ENCODE measurements at places on chromosomes 5 and 9.

GRCh38 chr5:178107756-178108310 is 5.5 kb upstream of the N4BP3 start:
- no peaks in the 10 kb centered on the region for H3K36me3 ChIP-seq
- H3K4me1 ChIP-seq = no peaks in the 10 kb centered on the region
- no peak for DNase-seq
- H3K4me3 ChIP-seq = no peak overlapping the region
- no peaks in the 10 kb centered on the region for H3K27me3 ChIP-seq

GRCh38 chr9:134793288-134794188 is 87.1 kb upstream of the FCN2 start:
- DNase-seq = no peak
- H3K27ac ChIP-seq = no peak overlapping the region
- no peaks in the 10 kb centered on the region for H3K4me1 ChIP-seq
- no peak overlapping the region for H3K4me3 ChIP-seq
- no peaks in the 10 kb centered on the region for H3K36me3 ChIP-seq

DNA sequence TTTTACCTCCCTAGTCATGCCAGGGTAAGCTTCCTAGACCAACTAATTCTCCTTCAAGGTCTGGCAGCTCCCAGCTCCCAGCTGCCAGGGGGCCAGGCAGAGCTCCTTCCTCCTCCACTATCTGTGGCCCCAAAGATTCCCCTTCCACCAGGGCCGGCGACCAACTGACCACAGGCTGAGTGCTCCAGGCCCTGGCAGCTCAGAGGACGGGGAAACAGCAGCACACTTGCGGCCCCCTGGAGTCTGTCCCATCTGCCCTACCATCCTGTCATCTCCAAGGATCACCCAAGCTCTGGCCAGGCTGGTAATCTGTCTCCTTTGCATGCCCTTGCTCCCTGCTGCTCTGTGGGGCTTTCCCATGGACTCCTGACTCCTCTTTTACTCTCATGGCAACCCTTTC is 31.2 kb upstream of the BASP1 start:
- H3K4me1 ChIP-seq = peaks cover 23% of the 10 kb centered on the region
- H3K27ac ChIP-seq = no peak overlapping the region
- H3K36me3 ChIP-seq = no peaks in the 10 kb centered on the region
- DNase-seq = no peak
- H3K4me3 ChIP-seq = no peak overlapping the region

- no peak overlapping the region for H3K27ac ChIP-seq
- H3K4me3 ChIP-seq = no peak overlapping the region
- DNase-seq = no peak
- H3K27me3 ChIP-seq = peaks cover 62% of the 10 kb centered on the region
Observed at GRCh38 chr9:34591917-34592866, 2.7 kb upstream of the CNTFR start.

DNA sequence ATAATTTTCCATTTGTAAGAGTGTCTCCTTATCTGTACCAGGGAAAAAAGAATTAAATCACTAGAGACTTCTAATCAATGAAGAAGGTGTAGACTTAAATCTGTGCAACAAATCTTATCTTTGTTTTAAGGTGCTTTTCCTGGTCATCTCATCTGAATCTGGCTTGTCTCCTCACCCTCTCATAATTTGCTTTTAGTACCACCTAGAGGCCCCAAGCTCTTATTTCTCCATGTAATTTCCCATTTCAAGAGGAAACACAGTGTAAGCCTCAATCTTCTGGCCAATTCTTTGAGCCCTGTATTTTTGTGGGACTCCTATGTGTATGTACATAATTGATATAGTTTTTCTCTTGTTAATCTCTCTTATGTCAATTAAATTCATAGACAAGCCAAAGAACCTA is 1975.3 kb upstream of the CDH6 start:
- no peak for DNase-seq
- H3K36me3 ChIP-seq = no peaks in the 10 kb centered on the region
- H3K27ac ChIP-seq = no peak overlapping the region
- no peaks in the 10 kb centered on the region for H3K4me1 ChIP-seq

DNA sequence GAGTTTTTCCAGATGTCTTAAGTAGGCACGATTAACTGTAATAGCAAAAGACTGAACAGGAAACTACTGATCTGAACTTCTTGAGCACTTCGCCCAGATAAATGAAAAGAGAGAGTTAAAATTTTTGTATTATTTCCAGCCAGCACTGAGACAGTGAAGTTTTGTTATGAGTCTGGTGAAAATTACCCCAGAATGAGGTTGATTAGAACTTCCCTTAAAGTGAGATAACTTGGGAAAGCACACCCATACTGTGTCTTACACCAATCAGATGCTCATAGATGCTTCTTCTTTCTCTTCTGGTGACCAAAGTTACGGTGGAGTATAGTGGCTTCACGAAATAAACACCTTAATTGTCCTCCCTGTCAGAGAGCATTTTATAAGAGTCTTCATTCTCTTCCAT is 131.8 kb upstream of the SLC12A2 start:
- no peak overlapping the region for H3K4me3 ChIP-seq
- no peaks in the 10 kb centered on the region for H3K27me3 ChIP-seq
- no peak overlapping the region for H3K27ac ChIP-seq
- H3K4me1 ChIP-seq = no peaks in the 10 kb centered on the region
- no peaks in the 10 kb centered on the region for H3K36me3 ChIP-seq
- DNase-seq = no peak

DNA sequence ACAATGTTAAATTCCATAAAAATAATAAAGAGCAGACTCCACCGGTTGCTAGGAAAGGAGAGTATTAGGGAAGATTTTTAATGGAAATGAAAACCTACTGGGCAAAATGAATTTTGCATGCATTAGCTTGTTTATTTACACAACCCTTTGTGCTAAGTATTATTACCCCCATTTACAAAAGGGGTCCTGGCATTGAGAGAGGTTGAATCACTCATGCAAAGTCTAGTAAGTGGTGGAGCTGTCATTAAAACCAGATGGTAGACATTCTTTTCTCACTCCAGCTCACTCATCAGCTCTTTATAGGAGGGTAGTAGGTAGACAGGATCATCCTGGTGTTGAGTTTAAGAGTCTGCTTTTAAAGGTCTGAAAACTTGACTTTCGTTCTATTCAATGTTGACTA is 395.1 kb downstream of the PLK2 start:
- no peaks in the 10 kb centered on the region for H3K4me1 ChIP-seq
- H3K27ac ChIP-seq = no peak overlapping the region
- no peaks in the 10 kb centered on the region for H3K36me3 ChIP-seq

DNA sequence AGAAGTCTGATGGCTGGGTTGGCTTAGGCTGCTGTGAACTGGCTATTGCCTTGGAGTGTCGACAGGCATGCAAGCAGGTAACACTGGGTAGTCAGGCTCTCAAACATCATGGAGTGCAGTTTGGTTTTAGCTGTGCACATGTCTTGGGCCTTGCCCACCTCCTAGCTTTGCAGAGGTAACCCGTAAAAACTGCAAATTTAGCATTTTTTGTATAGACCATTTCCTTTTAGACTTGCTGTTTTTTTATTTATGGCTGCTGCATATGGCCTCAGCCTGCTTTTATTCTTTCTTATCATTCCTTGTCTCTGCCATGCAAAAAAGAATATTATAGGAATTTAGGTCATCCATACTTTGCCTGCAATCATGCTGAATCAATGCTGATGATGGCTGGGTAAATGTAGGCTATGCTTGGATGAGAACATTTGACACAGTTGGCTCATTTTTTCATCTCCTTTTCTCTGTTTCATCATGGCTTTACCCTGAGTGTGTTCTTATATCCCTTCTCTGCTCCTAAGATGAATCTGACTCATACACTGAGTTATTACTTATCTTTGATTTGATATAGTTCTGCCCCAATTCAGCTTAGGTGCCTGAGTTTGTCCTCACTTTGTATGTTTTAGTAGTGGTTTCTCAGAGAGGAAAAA is 27.2 kb downstream of the RECK start:
- peaks cover 8% of the 10 kb centered on the region for H3K36me3 ChIP-seq
- peaks cover 3% of the 10 kb centered on the region for H3K4me1 ChIP-seq
- H3K27me3 ChIP-seq = no peaks in the 10 kb centered on the region
- H3K27ac ChIP-seq = no peak overlapping the region
- DNase-seq = no peak
- no peak overlapping the region for H3K4me3 ChIP-seq

GRCh38 chr9:130179331-130179907 is 7.2 kb downstream of the NCS1 start:
- DNase-seq = no peak
- no peaks in the 10 kb centered on the region for H3K4me1 ChIP-seq
- no peaks in the 10 kb centered on the region for H3K27me3 ChIP-seq
- H3K4me3 ChIP-seq = no peak overlapping the region
- no peaks in the 10 kb centered on the region for H3K36me3 ChIP-seq

GRCh38 chr5:466661-467310 is 23.8 kb downstream of the EXOC3 start:
- DNase-seq = no peak
- peaks cover 22% of the 10 kb centered on the region for H3K36me3 ChIP-seq
- no peaks in the 10 kb centered on the region for H3K27me3 ChIP-seq
- no peak overlapping the region for H3K27ac ChIP-seq

DNA sequence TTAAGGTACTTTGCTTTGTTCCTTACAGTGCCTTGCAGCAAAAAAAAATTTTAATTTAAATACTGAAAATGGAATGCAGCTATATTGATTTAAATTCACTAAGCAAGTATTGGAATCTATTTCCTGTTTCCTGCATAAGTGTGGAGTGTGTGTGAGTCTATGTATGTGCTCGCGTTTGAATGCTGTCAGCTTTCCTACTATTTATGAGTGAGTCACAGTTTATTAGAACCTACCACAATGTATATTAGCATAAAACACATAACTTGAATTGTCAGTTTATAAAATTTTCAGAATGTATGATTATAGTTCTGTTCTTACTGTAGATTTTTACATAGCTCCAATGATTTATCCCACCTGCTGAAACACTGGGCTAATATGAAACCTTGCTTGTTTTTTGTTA is 302.1 kb downstream of the NR2F1-AS1 start:
- H3K4me1 ChIP-seq = peaks cover 30% of the 10 kb centered on the region
- H3K27ac ChIP-seq = peak overlapping the region; percentile 23
- no peaks in the 10 kb centered on the region for H3K27me3 ChIP-seq
- no peak overlapping the region for H3K4me3 ChIP-seq

GRCh38 chr9:133163504-133164172 is at the start of gene GBGT1:
GBGT1 (minus strand) TSS chr9:133163914; CDS start chr9:133162412, 1,502 bp downstream.
- peaks cover 3% of the 10 kb centered on the region for H3K4me1 ChIP-seq
- peak; percentile 55 for DNase-seq
- no peaks in the 10 kb centered on the region for H3K27me3 ChIP-seq
- H3K4me3 ChIP-seq = peak within 1 kb of the TSS; percentile 80

- peak; percentile 32 for DNase-seq
- no peak overlapping the region for H3K27ac ChIP-seq
- H3K4me3 ChIP-seq = no peak overlapping the region
- H3K4me1 ChIP-seq = no peaks in the 10 kb centered on the region
- no peaks in the 10 kb centered on the region for H3K27me3 ChIP-seq
Observed at GRCh38 chr5:126403876-126404275, 19.3 kb upstream of the GRAMD2B start.

- no peak for DNase-seq
- H3K36me3 ChIP-seq = peaks cover 2% of the 10 kb centered on the region
- H3K27ac ChIP-seq = no peak overlapping the region
- no peak overlapping the region for H3K4me3 ChIP-seq
Observed at GRCh38 chr5:95743232-95743631, 12.1 kb downstream of the RHOBTB3 start.

- DNase-seq = no peak
- no peak overlapping the region for H3K27ac ChIP-seq
- no peaks in the 10 kb centered on the region for H3K27me3 ChIP-seq
Observed at GRCh38 chr5:92519811-92520632, 1061.0 kb downstream of the NR2F1-AS1 start.

DNA sequence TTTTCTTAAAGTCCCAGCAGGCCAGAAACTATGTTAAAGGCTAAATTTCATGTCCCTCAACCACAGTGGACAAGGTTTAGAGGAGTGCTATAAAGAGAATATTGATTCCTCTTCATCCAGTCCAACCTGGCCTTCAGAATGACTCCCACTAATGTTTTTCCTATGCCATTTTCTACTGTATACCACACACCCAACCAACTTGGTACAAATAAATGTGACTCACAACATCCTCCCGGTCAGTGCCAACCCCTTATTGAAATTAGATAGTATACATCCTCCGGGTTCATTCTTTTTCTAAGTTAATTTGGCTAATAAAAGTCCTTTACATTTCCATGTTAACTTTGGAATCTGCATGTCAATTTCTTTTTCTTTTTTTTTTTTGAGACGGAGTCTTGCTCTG is 215.1 kb downstream of the TSSK1B start:
- H3K27ac ChIP-seq = no peak overlapping the region
- H3K4me3 ChIP-seq = no peak overlapping the region
- no peaks in the 10 kb centered on the region for H3K36me3 ChIP-seq
- DNase-seq = no peak
- no peaks in the 10 kb centered on the region for H3K27me3 ChIP-seq
- peaks cover 36% of the 10 kb centered on the region for H3K4me1 ChIP-seq

GRCh38 chr9:8725635-8726034 is 926.1 kb upstream of the DMAC1 start:
- no peaks in the 10 kb centered on the region for H3K27me3 ChIP-seq
- H3K27ac ChIP-seq = no peak overlapping the region
- H3K4me1 ChIP-seq = no peaks in the 10 kb centered on the region
- no peak for DNase-seq

- no peaks in the 10 kb centered on the region for H3K36me3 ChIP-seq
- H3K4me3 ChIP-seq = no peak overlapping the region
- H3K27ac ChIP-seq = no peak overlapping the region
- no peaks in the 10 kb centered on the region for H3K27me3 ChIP-seq
Observed at GRCh38 chr5:168417731-168418429, 68.4 kb upstream of the RARS1 start.

DNA sequence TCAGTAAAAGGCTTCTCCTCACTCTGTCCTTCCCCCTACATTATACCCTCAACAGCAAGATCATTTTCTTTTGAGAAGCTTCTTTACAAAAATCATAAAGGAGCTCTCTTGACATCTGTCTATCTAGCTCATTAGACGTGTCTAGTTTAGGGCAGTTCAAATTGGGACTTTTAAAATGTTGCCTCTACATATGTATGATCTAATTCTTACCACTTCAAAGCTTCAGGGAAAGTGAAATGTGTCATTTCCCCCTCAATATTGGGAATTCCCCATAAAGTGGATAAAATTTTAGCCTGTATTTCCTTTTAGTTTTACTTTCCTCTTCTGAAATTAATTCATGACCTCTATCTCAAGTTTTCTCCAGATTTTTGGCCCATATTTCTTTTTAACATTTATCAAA is 323.7 kb downstream of the ARRDC3 start:
- no peaks in the 10 kb centered on the region for H3K4me1 ChIP-seq
- no peak overlapping the region for H3K4me3 ChIP-seq
- no peaks in the 10 kb centered on the region for H3K27me3 ChIP-seq
- no peak overlapping the region for H3K27ac ChIP-seq

DNA sequence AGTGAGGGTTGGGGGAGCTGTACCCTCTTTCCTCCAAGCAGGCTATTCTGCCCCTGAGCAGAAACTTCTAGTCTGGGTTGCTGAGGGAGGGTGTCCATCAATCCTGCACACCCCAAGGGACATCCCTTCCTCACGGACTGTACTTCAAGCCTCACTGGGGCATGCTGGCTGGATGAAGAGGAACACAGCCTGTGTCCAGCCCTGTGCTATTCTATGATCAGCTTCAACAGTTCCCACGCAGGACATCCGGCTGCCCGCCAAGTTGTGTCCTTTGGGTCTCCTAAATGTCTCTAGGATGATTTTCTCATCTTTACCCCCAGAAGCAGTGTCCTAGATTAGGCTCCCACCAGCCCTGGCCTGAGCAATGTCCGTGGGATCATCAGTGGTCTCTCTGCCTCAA is 68.1 kb downstream of the CRB2 start:
- no peak for DNase-seq
- H3K4me1 ChIP-seq = no peaks in the 10 kb centered on the region
- no peaks in the 10 kb centered on the region for H3K27me3 ChIP-seq

- DNase-seq = no peak
- H3K27ac ChIP-seq = no peak overlapping the region
Observed at GRCh38 chr5:40485021-40485998, 194.4 kb upstream of the PTGER4 start.

All from endothelial cell of umbilical vein (primary cell).